Stimulated activated CD4-positive, alpha-beta T cell treated with anti-CD3 and anti-CD28 coated beads, Interleukin-15, amount 100 ng/mL, for 48 hours (primary cell): ENCODE measurements at places on chromosomes 6 and 20.

GRCh38 chr6:30895343-30895742 is 11.0 kb downstream of the DDR1 start:
- no peak for DNase-seq

DNA sequence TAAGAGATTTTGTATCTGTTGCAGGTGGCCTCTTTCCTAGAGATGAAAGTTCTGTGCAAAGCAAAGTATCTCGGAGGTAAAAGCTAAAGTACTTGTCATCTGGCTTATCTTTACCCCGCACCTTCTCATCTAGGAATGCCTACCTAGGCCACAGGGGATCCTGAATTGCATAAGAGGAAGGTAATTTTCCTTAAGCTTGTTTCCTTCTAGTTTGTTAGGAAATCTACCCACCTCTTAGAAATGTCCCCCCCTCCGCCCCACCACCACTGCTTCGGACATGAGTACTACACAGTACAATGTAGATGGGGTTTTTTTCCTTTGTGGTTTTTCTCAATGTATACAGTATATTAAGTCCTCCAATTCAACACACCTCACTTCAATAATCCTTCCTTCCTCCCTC is 21.5 kb downstream of the FOXC1 start:
- no peak for DNase-seq

- DNase-seq: peak; percentile 65
Measured at GRCh38 chr6:139323511-139324300, 31.9 kb upstream of the TXLNB start.

GRCh38 chr6:122482750-122483080 is 11.1 kb upstream of the SERINC1 start:
- DNase-seq: no peak

DNA sequence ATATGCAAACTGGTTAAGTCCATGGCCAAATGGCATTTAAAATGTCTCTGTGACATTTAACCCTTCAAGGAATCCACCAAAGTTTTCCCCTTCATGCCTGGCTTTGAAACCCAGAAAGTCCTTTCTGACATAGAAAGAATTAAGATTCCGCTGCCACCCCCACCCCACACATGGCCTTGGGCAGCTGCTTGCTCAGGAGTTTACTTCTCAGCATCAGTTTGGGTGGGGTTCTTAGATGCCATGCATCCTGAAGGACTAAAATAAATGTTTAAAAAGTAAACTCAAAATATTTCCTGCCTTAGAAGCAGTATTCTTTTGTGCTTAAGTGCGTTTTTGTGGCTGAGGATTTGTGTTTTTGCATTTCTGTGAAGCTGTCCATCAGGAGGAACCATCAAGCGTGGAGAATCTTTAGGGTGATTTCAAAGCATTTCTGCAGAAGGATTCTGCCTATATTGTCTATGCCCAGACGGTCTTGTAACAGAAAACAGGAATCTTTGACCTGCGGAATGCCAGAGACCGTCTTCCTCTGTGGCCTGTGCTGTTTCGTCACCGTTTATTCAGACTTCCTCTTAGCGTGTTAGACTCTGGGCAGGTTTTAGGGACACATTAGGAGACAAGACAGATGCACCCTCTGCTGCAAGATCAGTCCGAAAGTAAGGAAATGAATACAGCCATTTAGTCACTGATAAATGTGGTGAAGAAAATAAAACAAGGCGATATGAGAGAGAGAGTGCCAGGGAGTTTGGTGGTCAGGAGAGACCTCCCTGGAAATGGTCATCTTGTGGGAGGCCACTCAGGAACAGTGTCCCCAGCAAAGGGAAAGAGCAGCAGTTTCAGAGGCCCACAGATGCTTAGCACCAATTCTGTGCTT is 6.2 kb downstream of the DUSP22 start:
- no peak for DNase-seq

GRCh38 chr20:63645218-63645617 is 8.0 kb downstream of the STMN3 start:
- DNase-seq: no peak

DNA sequence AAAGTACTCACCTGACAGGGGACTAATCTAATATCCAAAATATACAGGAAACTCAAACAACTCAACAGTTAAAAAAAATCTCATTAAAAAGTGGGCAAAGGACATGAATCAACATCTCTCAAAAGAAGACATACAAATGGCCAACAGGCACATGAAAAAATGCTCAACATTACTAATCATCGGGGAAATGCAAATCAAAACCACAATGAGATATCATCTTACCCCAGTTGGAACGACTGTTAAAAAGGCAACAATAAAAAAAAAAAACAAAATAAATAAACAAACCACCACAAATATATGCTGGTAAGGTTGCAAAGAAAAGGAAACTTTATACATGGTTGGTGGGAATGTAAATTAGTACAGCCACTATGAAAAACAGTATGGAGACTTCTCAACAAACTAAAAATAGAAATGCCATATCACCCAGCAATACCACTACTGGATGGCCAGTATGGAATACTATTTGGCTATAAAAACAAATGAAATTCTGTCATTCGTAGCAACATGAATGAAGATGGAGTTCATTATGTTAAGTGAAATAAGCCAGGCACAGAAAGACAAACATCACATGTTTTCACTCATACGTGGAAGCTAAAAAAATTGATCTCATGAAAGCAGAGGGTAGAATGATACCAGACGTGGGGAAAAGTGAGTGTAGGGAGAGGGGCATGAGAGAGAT is 6.6 kb downstream of the SIRPB2 start:
- DNase-seq: no peak

DNA sequence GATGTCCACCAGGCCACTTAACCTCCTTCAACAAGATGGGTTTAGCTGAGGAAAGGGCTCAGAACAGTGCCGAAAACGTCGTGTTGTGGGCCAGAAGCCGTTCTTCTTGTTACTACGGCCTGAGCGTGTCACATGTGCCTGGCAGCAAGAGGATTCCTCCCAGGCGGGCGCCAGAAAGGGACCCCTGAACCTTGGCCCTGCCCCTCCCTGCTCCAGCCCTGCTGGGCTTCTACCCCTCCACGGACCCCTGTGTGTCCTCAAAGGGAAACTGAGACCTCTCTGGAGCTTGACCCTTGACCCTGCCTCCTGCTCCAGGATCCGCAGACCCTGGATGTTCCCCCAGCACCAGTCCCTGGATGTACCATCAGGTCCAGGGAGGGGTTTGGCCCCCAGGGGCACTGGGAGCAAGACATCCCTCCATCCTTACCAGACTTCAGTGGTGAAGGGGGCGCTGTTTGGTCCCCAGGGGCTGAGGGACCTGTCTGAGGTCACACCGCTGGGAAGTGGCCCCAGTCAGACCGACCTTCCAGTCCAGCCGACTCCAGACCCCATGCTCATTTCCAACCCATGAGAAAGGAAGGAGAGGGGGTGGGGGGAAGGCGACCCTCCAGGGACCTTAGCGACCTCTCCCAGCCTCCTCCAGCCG is 10.1 kb downstream of the HRH3 start:
- DNase-seq: no peak

DNA sequence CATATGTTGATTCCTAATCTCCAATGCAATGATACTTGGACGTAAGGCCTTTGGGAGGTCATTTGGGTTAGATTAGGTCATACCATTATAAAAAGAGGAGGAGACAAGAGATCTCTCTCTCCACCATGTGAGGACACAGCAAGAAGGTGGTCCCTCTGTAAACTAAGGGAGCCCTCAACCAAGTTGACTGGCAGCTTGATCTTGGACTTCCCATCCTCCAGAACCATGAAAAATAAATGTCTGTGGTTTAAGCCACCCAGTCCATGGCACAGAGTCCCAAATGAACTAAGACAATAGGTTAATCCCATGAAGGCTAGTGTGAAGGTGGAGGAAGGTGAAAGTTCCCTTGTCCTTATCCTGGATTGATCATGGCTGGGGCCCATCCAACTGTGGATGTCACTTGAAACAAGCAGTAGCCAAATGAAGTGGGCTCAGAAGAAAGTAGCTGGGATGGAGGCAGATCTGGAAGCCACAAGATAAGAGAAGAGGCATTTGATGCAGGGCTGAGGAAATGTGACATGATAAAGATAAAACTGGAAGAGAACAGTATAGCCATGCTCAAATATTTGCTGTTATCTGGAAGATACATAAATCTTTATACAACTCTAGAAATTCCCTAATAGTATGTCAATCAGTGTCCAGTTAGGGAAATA is 99.9 kb downstream of the BANF2 start:
- DNase-seq: no peak

DNA sequence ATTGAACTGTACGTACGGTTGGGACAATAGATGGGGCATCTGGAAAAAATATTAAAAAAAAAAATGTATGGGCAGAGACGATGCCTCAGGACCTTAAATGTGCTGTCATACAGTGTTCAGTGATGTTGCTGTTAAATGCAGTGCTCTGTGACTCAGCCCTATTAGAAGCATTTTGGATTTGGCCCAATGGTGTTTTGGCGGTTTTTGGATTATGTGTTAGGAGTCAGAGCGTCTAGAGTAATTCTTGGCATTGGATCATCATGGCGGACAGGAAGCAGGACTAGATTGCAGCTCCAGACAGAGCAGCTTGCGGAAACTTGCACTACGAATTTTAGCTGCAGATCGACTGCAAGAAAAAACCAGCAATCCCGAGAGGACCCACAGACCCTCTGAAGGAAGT is 280.0 kb downstream of the SOX4 start:
- no peak for DNase-seq

DNA sequence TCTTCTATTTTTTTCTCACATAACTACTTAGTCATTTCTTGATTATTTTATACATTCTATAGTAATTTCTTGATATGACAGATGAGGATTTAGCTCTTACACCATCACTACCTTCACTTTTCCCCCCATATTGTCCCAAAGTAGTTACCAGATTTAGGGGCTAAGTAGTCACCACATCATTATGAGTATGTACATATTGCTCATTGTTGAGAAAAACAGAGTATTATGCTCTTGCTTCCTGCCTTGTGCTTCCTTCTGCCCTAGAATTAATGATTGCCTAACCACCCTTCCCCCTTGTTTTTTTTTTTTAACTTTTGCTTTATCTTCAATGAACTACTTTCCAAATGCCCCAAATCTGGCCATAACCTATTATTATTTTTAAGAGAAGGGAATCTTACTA is 6.8 kb upstream of the HLA-B start:
- no peak for DNase-seq

- no peak for DNase-seq
Measured at GRCh38 chr20:30500829-30501440, 756.5 kb upstream of the DEFB115 start.

DNA sequence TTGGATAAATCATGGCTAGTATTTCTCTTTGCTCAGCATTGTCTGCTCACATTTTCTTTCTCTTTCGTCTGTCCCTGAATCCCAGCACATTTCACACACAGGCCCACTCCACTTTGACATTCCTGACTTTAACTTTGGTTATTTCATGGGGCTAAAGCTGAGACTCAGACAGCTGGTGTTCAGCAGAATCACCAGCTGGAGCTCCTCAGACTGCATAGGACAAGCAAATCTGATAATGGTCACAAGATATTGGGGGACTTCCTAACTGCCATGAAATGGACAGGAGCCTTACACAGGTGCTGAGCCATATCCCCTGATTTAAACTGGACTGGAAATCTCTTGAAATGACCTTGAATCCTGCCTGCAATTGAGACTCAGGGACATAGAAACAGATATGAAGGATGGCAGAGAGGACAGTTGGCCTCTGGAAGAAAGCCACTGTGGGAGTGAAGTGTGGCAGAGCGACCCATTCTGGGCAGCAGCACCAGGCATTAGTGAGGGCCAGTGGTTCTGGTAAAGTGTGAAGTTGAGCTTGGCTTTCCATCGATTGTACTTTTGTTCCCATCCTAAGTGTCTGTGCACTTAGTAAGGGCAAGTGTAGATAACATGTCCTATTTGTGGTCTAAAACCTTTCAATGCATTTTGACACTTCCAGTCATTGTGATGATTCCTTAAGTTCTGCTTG is 10.0 kb upstream of the IFNGR1 start:
- no peak for DNase-seq

DNA sequence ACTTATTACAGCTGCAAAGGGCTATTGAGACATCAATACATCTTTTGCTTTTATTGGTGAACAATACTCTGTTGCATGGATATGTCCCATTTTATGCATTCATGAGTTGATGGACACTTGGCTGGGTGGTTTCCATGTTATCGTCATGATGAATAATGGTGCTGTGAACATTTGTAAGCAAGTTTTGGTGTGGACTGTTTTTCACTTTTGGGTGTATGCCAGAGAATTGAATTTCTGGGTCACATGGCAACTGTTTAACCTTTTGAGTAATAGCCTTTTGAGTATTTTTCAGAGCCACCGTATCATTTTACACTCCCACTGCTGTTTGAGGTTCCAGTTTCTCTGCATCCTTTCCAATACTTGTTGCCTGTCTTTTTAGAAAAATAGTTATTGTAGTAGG is 107.0 kb downstream of the JARID2 start:
- no peak for DNase-seq

DNA sequence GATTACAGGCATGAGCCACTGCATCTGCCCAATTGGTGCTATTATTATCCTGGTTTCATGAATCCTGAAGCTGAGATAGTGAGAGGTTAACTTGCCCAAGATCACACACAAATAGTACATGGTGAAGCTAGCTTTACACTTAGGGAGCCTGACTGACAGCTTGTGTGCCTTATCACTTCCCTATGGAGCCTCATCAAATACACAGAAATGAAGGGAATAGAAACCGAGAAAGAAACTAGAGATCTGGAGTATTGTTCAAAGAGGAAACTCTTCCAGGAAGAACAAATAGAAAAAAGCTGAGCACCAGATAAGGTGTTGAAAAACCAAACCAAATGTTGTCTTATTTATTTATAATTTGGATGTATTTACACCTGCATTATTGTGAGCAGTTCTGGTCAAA is 155.0 kb upstream of the CITED2 start:
- DNase-seq: no peak

DNA sequence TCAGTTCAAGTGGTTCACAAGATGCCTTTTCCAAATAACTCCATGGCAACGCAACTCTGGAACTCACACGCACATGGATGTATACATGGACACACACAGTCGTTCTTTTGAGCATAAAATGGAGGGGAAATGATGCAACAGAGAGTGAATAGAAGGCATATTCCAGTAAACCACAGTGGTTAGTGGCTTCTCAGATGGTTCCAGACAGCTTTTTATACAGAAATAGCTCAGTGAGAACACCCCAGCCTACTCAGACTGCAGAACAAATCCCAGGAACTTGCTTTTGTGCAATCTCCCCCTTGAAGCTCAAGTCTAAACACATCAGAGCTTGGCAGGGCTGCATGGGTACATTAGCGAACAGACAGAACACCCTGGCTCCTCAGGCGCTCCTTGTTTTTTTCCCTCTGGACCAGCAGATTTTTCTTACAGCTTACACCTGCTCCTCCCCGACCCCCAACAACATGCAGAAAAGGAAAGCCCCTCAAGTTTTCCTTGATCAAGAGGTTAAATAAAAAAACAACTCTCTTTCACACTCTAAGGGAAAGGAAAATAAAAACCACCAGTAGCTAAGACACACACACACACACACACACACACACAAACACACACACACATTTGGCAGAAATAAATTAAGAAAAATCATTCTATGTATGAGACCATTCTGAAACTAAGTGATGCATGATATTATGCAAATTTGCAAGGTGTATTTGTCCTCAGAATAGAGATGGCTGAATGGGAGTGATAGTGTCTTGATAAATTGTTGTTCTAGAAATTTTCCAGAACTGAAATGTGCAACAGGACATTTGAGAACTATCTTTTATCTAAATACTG is 51.2 kb upstream of the RANBP9 start:
- DNase-seq: no peak

- no peak for DNase-seq
Measured at GRCh38 chr6:6788394-6789032, 200.0 kb downstream of the LY86 start.
